Karpas-422 (cell line): ENCODE measurements at places on chromosomes 2 and 18. TPM values are rescaled to one million over a fixed set of nuclear protein-coding genes. Genes with fewer than 3 reads are reported as not detected.

DNA sequence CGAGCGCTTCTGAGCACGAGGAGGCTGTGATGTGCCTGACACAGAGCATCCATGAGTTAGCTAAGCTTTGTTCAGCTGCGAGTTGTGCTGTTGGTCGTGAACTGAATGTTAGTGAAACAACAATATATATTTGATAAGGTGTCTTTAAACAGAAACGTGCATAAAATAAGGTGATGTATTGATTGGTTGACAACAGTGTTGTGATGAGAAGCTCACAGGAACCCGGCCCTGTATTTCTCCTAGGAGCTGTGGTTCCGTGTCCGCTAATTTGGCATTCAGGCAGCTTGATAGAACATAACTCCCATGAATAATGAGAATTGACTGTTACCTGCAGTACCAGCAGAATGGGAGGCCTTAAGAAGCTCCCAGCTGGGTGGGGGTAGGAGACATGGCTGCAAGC lies 146.4 kb upstream of the MYCN start:
- no peak for DNase-seq

DNA sequence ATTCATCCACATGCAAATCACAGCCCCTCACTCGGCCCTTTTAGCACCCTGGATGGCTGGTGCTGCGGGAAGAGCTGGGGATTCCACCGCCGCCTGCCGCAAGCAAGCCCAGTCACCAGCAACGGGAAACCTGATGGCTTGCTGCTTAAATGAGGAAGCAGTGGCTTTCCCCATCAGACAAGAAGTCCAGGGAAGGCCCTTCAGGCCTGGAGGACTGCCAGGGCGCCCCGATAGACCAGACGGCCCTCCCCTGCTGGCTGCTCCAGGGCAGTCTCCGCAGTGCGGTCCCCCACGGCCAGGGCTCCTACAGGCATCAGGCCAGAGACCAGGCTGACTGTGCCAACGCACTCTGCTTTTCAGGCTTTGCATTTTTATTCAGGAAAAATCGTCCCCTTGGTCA lies 439.1 kb downstream of the EIPR1 start:
- DNase-seq = no peak

- no peak for DNase-seq
Measured at GRCh38 chr18:10454681-10455557, 484 bp downstream of the APCDD1 start.

GRCh38 chr2:115913921-115914320 lies 1471.5 kb downstream of the DPP10 start:
- no peak for DNase-seq

DNA sequence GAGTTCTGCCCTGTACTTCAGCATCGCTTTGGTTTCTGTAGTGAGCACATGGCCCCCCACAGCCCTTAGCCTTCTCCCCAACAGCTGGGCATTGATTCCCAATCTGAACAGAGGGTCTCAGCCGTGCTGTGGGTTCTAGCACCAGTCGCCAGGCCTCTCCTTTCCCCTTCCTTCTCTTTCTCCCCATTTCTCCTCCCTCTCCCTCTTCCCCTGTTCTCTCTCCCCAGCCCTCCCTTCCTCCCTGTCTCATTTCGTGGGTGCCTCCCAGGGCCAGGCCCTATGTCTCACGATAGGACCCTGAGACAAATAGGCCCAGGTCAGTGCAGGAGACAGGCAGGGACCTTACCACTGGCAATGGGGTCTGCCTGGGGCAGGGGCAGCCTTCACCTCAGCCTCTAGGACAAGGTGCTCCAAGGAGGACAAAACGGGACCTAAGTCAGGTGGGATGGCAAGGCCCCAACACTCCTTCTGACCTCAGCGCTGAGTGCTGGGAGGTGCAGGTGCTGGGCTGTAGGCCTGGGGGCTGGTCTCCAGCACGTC lies 143.4 kb upstream of the GPC1 start:
- no peak for DNase-seq

DNA sequence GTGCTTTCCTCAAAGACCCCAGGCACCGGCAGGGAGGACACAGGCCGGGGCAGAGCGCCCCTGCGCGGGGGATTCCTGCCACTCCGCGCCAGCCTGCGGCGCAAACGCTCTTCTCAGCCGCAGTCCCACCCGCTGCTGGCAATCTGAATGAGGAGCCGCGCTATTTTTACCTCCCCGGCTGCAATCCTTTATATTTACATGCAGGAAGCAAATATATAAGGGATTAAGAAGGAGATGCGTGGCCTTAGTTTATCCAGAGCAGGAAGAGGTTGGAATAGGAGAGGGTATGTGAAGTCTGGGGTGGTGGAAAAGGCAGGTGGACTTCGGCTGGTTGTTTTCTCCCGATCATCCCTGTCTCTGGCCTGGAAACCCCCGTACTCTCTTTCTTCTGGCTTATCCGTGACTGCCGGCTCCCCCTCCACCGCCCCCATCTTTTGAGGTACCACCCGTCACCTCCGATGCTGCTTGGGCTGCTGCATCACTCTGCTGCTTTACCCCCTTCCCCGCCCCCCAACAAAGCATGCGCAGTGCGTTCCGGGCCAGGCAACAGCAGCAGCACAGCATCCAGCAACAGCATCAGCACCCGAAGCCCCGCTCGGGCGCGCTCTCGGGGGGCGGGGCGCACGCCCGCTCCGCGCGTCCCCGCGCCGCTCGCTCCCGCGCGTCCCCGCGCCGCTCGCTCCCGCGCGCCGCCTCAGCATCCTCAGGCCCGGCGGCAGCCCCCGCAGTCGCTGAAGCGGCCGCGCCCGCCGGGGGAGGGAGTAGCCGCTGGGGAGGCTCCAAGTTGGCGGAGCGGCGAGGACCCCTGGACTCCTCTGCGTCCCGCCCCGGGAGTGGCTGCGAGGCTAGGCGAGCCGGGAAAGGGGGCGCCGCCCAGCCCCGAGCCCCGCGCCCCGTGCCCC lies at the start of gene ADAM23:
Gene ADAM23 (plus strand): TSS at position 700 of the 902 bp plus-strand sequence. CDS start 335 bp downstream, outside the sequence.
- DNase-seq = peak; percentile 85

PTPRN gene
- total RNA-seq = not detected in 2 replicates

GRCh38 chr18:77207540-77207939 lies 42.1 kb upstream of the GALR1 start:
- peak; percentile 87 for DNase-seq

- no peak for DNase-seq
Measured at GRCh38 chr18:33135951-33136660, 304.4 kb downstream of the CCDC178 start.

- no peak for DNase-seq
Measured at GRCh38 chr2:74966887-74967286, 8.4 kb downstream of the POLE4 start.

MLPH gene
- not detected in 2 replicates for total RNA-seq

DNA sequence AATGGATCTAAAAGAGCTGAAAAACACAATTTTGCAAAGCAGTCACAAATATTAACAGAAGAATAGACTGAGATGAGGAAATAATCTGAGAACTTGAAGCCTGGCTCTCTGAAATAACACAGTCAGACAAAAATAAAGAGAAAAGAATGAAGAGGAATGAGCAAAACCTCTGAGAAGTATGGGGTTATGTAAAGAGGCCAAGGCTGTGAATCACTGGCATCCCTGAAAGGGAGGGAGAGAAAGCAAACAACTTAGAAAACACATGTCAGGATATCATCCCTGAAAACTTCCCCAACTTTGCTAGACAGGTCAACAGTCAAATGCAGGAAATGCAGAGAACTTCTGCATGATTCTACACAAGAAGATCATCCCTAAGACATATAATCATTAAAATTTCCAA lies 73.5 kb upstream of the LHCGR start:
- DNase-seq = no peak

GRCh38 chr18:77140439-77141109 lies 8.0 kb upstream of the MBP start:
- DNase-seq = no peak

GRCh38 chr2:45260946-45261345 lies 251.7 kb upstream of the SIX2 start:
- DNase-seq = no peak

SPATA3 gene
- total RNA-seq = not detected in 2 replicates

CCDC74B gene
- total RNA-seq = 11.9 and 45.0 TPM in 2 replicates

- no peak for DNase-seq
Measured at GRCh38 chr2:33560017-33560416, 39.1 kb downstream of the FAM98A start.

PIEZO2 gene
- not detected in 2 replicates for total RNA-seq

GRCh38 chr2:233993461-233993860 lies 57.0 kb upstream of the SPP2 start:
- no peak for DNase-seq

DNA sequence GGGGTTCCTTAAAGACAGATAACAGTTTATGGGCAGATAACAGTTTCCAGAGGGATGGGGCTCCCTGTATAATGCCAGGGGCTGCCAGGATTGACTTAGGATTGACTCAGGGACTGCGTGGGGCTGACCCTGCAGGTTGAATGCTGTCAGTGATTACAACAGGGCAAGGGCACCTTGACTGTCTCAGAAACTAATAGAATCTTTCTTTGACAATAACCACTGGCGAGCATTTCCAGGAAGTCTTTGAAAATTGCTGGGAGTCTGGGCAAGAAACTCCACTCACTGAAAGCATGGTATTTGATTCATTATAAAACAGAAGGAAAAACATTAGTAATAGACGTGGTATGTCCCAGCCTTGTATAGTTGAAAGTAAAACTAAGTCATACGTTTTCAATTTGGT lies 101.0 kb downstream of the GPD2 start:
- DNase-seq = no peak

- no peak for DNase-seq
Measured at GRCh38 chr18:37567061-37567993, 1.7 kb upstream of the CELF4 start.

DNA sequence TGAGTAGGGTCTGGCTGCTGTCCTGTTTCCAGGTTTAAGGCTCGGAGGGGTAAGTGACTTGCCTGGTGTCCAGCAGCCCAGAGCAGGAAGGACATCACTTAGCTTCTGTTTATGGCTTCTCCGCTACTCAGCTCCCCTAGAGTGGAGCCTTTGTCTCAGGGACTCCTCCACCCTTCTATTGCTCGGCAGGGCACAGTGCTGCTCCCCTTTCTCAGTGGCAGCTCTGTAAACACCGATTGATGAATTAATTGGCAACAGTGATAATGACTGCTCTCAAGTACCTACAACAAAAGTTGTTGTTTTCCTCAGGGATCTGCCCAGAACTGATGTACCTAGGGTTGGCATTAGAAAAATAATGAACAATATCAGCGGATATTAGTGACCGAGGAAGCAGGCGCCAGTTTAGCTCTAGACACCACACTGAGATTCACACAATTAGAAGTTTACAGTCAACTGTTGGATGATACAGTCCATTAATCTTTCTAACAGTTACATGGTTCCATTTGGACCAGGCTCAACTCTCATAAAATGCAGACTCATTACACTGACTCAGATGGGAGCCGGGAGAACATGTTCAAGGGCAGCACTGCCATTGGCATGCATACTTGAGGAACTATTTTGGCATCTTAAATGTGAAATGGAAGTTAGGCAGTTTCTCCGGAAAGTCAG lies 265.7 kb downstream of the MTX2 start:
- DNase-seq = no peak

MDH1B gene
- total RNA-seq = 1.7 and 2.8 TPM in 2 replicates

- DNase-seq = no peak
Measured at GRCh38 chr2:157940024-157940423, 63.9 kb upstream of the ACVR1 start.

GRCh38 chr2:172751564-172751963 lies 15.9 kb downstream of the RAPGEF4 start:
- DNase-seq = no peak

DNA sequence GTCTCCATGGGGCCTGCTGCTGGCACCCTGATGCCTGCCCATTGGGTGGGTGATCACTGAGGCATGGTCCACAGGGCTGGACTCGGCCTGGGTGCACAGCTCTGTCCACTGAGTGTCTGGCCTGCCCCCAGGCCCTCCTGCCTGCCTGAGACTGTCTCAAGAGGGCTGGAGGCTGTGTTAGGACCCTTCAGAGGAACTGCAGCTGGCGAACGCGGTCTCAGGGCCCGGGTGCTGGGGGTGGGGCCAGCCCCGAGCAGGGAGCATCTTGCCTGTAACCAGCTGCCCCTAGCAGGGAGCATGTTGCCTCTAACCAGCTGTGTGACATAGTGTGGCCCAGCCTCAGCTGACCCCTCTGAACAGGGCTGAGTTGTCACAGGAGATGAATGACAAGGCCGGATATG lies 50.0 kb downstream of the TWIST2 start:
- DNase-seq = no peak

DNA sequence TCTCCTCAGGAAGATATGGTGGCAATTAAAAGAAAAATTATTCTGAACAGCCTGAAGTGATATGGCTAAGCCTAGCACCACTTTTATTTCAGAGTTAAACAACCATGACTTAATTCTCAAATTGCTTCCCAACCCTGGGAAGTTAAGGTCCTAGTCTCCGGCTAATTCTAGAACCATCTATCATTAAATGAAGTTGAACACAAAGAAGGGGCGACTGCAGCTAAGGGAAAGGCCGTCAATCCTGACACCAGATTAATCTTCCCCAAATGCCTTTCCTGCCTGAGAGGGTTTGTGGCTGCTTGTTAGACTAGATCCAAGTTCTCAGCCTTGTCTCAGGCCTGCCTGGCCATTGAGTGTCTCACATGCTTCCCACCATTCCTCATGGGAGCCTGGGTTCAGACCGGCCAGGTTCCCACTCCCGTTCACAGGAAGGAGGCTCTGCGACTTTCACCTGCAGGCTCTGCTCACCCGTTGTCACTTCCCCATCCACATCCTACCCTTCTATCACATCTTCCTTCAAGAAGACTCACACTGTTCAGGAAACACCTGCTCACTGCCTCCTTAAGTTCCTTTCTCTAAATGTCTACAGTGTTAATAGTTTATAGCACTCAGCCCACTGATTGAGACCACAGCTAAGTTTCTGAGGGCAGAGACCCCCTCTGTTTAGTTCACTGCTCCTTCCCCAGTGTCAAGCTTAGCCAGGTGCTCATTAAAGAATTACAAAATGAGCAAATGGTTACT lies 282.9 kb upstream of the REV1 start:
- DNase-seq = no peak

MRO gene
- total RNA-seq = 3.2 and 4.9 TPM in 2 replicates

DNA sequence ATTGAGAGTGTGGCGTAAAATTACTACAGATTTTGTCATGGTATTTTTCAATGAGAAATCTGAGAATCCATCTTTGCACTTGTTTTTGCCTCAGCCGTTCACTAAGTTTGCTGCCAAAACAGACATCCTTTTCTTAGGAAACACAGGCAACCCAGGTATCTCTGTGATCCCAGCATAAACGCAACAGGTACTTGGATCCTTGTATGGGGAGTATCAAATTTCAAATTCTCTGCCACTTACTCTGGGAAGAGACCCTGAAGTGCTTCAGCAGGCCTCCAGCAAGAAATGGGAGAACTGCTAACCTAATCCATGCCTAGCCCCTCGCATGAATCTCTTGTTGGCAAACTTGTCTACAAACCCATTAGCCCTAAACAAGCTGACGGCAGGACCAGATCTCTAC lies 83.1 kb downstream of the BCL11A start:
- no peak for DNase-seq

DNA sequence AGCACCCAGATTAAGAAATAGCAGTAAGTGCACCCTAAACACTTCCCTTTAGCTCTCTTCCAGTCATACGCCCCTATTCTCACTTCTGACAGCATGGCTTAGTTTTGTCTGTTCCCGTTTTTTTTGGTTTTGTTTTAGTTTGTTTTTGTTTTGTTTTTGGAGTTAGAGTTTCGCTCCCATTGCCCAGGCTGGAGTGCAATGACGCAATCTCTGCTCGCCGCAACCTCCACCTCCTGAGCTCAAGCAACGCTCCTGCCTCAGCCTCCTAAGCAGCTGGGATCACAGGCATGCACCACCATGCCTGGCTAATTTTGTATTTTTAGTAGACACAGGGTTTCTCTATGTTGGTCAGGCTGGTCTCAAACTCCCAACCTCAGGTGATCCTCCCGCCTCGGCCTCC lies 2067.7 kb downstream of the SUCLG1 start:
- DNase-seq = no peak
